ENCODE measurements at places on chromosomes 4 and X. TPM values are rescaled to one million over a fixed set of nuclear protein-coding genes. Genes with fewer than 3 reads are reported as not detected.

DNA sequence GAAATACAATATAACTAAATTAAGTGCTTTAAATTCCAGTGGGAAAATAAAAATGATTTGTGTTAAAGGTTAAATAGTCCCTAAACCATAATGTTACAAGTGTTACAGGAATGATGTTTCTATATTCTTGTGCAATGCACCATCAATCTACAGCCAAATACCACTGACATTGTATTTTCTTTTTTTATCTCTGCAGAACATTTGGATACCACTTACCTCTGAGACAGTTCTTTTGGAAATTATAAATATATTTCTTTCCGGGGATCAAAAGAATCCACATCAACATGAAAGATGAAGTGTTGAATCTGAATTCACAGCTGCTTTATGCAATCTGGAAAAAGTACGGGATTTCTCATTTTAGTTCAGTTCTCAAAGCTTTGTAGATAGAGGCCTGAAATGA, 518.3 kb upstream of the AGA start:
- DNase-seq = peak; percentile 3

DNA sequence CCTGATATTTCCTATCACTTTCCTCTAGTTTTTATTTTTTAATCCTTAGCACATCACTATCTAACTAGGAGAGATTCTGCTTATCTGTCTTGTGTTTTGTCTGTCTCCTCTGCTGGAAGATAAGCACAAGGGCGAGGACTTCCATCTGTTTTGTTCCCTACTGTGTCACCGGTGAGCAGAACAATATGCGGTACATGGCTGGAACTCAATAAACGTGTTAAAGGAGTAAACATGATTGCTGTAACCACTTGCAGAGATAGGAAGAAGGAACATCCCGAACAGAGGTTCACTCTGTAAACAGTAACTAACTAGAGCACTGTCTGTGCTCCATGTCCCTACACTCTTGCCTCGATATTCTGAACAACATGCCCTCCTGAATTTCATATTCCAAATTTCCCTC, 5.2 kb downstream of the HS3ST1 start:
- no peak for DNase-seq

GRCh38 chr4:56463711-56464110, 3.7 kb upstream of the SRP72 start:
- no peak for DNase-seq

The TMEM33 gene
- 31.1 TPM for total RNA-seq

- DNase-seq = no peak
Observed at GRCh38 chr4:126742048-126742447, 890.7 kb upstream of the INTU start.

The SH3D19 gene
- 31.4 TPM for total RNA-seq

GRCh38 chrX:1592470-1593142, 1.2 kb downstream of the AKAP17A start:
- peak; percentile 12 for DNase-seq

- no peak for DNase-seq
Observed at GRCh38 chr4:40288566-40288965, 46.6 kb upstream of the CHRNA9 start.

The MGAT4D gene
- not detected for total RNA-seq

GRCh38 chr4:10158333-10158942, 41.8 kb upstream of the WDR1 start:
- DNase-seq = peak; percentile 72

The NDST4 gene
- total RNA-seq = not detected

GRCh38 chr4:94574616-94575015, 122.9 kb downstream of the PDLIM5 start:
- peak; percentile 25 for DNase-seq

DNA sequence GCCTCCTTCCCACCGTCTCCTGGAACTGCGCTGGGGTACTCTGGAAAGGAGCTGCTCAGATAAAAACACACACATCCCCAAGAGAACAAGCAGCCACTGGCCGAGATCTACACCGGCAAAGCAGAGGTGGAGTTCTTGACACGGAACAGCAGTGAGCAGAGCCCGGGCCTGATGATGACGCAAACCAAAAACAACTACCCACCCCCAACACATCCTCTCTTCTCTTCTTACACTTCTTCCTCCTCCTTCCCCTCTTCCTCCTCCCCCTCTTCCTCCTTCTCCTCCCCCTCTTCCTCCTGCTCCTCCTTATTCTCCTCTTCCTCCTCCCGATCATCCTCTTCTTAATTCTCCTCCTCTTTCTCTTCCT, 4.6 kb downstream of the PNMA5 start:
- DNase-seq = no peak

GRCh38 chr4:82678051-82678450, 116.3 kb upstream of the TMEM150C start:
- no peak for DNase-seq

The TLR2 gene
- 0.77 TPM for total RNA-seq

The NMU gene
- not detected for total RNA-seq

GRCh38 chr4:139171876-139172691, 4.9 kb downstream of the ELF2 start:
- peak; percentile 60 for DNase-seq

The IDH3G gene
- 37.8 TPM for total RNA-seq

DNA sequence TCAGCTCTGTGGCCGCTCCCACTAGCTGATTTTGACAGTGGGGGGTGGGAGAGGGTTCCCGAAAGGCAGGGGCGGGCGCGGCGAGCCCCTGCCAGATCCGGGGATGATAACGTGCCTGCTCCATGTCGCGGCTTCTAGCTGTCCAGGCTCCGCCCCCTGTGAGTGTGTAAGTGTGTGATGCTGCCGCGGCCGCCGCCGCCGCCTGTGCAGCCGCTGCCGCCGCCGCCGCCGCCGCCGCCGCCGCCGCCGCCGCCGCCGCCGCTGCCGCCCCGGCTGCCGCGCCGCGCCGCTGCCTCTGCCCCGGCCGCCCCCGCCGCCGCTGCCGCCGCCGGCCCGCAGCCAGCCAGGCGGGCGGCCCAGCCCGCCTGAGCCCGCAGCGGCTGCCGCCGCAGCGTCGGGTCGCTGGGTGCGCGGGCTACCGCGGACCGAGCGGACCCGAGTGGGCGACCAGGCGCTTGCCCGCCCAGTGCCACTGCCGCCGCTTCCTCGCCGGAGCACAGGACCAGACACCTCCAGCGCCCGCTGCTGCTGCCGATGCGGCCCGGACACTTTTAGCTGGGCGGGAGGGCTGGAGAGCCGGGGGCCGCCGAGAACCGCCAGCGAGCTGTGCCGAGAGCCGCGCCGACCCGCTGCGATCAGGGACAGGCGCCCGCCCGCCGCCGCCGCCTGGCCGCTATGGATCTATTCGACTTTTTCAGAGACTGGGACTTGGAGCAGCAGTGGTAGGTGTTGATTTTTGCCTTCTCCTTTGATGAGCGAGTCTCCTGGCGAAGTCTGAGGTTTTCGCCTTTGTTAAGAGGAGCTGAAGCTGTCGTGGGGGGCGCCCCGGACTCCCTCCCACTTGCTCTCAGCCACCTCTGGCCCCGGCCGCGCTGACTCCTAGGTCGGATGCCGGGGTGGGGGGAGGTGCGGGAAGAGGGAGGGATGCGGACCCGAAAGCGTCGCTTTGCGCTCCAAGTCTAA, at the start of gene AFF2:
TSS of gene AFF2 (plus strand) at position 195 of the 963 bp plus-strand sequence. CDS start at position 676, 481 bp downstream.
- peak; percentile 24 for DNase-seq

The SRPK3 gene
- 0.51 TPM for total RNA-seq

The NCAPG gene
- total RNA-seq = 10.1 TPM

DNA sequence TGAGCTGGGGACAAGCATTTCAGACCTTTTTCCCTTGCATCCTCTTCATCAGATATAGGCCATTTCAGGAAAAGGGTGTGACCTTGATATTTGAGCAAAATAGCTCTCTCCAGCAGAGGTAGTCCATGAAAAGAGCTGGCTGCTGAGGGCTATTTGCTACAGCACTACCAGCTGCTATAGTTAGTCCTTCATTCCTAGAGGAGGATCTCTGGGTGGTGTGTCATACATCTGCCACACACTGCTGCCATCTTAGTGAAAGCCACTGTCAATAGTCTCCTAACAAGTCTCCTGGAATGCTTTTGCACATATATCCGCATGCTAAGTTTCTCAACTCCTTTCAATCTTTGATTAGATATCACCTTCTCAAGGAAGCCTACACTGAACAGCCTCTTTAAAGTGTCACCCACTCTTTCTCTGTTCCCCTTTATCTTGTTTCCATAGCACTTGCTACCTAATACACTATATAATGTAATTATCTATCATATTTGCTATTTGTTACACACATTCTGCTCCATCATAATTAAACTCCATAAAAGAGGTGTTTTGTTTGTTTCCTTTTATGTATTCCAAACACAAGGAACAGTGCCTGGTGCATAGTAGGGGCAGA, 131.9 kb downstream of the TBC1D19 start:
- DNase-seq = no peak

The BST1 gene
- total RNA-seq = 15.7 TPM

DNA sequence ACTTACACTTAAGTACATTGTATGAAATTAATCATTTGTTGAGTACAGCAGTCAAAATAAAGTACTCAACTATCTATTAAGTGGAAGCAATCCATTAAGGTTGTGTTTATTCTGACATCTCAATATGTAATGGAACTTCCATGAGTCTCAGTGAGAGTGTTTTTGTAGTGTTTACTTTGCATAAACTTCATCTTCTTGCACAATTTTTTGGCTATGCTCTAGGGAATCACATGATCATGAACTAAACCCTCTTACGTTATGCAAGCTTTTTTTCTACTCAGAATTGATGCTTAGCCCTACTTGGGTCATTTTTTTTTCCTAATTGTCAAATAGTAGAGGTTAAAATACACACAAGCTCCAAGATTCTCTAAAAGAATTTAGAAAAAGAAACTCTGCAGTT, 21.1 kb upstream of the PIGA start:
- no peak for DNase-seq

DNA sequence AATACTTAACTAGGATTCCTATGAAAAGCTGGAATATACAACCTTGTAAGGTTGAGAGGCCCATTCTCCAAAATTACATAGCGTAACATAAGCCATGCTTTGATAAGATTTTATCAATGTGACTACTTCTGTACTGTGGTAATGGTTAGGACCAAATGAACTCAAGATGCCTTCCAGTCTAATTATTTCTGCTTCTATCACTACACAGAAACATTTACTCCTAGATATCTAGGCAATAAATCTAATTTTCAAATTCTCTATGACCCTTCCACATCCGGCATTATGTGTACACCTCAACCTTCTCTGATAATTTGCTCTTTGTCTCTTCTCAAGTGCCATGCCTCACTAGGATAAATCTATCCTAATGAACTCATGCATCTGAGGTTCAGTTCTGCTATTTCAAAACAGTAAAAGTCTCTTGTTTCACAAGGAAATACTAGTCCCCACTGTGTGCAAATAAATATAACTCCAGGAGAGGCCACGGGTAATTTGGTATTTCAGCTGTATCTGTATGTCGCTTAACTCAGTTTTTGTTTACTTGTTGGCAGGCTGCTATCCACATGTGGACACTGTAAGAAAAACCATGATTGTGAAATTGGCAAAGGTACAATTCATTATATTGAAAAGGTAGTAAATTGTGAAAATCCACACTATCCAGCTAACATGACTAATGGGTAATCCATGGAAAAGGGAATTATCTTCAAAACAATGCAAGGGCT, 93.3 kb downstream of the PRDM5 start:
- DNase-seq = peak; percentile 69

DNA sequence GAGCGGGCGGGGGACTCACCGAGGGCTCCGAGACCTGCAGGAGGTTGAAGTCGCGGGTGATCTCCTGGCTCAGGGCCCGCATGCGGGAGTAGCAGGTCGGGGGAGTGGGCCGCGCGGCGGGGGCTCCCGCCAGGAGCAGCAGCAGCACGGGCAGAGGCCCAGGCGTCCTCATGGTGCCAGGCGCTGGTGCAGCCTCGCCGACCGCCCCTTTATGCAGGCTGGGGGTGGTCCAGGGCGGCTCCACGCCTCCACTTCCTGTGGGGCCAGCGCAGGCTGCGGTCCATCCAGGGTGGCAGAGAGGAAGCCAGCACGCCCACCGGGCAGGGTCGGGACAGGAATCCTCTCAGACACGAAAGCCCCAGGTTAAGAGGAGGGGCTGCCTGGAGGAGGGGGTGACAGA, at the start of gene CYTL1:
TSS of gene CYTL1 (minus strand) at position 185 of the 400 bp plus-strand sequence. CDS start at position 172, 13 bp downstream.
- peak; percentile 34 for DNase-seq

GRCh38 chr4:143372093-143372915, 35.6 kb downstream of the GAB1 start:
- no peak for DNase-seq

DNA sequence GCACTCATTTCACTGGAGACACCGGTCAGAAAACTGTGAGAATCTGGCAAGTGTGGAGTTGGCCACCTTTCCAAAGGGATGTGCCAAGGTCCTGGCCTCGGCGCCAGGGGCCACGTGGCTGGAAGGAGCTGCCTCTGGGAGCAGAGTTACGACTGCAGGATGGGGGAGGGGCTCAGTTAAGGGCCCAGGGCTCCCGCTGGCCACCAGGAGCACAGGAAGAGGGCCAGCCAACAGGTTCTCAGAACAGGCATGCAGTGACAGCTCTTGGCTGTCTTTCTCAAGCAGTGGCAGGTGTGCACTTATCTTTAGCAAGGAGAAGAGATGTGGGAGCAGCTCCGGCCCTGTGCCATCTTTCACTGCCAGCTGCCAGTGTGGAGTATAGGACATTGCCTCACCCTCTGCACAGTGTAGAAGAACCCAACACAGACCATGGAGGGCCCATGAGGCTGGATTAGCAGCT, 115.9 kb upstream of the RBPJ start:
- no peak for DNase-seq

DNA sequence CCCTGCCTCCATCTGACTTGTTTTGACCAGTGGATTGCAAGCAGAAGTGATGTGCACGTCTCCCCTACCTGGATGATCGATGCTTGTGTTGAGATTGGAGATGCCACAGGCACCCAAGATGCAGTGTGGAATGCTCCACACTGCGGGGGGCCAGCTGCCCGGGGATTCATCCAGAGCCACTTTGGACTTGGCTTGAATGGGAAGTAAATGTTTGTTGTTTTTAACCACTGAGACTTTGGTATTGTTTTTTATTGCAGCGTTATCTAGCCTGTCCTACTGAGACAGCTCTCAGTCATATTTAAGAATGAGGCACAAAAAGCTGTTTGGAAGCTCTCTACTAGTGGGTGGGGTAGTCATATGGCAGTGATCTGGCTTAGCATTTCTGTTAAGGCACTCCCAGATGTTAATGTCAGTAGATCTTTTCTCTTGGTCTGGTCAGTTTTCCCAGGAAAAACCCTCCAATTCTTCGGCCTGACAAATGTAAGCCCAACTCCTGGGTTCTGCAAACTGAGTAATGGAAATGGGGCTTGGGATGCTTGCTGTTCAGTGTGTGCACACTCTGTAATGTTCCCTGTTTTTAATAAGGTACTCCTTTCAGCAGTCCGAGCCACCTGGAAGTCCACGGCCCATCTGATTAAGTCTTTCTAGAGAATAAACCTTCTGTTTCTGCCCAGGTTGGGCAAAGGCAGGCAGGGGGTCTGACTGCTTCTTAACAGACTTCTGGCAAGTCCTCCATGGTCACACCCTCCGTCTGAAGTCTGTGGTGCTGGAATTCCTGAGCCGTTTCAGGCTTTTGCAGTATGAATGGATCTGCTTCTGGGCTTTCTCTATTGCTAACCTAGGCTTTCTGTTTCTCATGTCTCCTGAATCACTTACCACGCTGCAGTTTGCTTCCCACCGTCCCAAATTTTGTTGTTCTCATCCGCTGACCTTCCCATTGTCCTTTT, 74.8 kb downstream of the WWC2 start:
- no peak for DNase-seq
